ENCODE measurements at places on chromosomes 4 and X. TPM values are rescaled to one million over a fixed set of nuclear protein-coding genes. Genes with fewer than 3 reads are reported as not detected.

The ALB gene
- 0.13 TPM for total RNA-seq

The SHOX gene
- total RNA-seq, result not detected

The NDUFC1 gene
- total RNA-seq, result 56.6 TPM

The MRFAP1 gene
- 181 TPM for total RNA-seq

The ZNF732 gene
- 1.6 TPM for total RNA-seq

The BBS7 gene
- 23.5 TPM for total RNA-seq

The PALLD gene
- 10.1 TPM for total RNA-seq

The IGFBP7 gene
- total RNA-seq, result 201 TPM

The SLC2A9 gene
- 0.86 TPM for total RNA-seq

The HERC5 gene
- total RNA-seq, result 1.6 TPM

The MGAT4D gene
- not detected for total RNA-seq

The ART3 gene
- not detected for total RNA-seq

The CT45A6 gene
- total RNA-seq, result not detected

The SCML2 gene
- total RNA-seq, result 4.4 TPM

The TEX13A gene
- total RNA-seq, result not detected

The TEX13D gene
- not detected for total RNA-seq

The CENPVL3 gene
- not detected for total RNA-seq

The EGF gene
- not detected for total RNA-seq

Data from thoracic aorta endothelial cell (primary cell).